Suppressor macrophage treated with lipopolysaccharide for 1 hour (primary cell): ENCODE measurements at places on chromosomes 3 and 15.

DNA sequence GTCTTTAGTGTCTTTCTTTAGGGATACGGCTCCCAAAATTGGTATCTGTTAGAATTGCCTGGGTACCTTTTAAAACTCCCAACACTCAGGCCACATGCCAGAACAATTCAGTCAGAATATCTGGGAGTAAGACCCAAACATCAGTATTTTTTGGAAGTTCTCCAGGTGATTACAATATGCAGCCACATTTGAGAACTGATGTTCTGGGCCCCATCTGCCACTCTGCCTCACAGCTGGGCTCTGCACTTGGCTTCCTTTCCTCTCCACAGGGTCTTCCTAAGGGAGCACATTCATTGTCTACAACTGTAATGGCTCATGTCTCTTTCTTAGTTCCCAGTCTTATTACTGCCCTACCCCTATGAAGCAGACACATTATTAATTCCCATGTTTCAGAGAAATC lies 394.5 kb downstream of the MFSD1 start:
- no peak for DNase-seq

DNA sequence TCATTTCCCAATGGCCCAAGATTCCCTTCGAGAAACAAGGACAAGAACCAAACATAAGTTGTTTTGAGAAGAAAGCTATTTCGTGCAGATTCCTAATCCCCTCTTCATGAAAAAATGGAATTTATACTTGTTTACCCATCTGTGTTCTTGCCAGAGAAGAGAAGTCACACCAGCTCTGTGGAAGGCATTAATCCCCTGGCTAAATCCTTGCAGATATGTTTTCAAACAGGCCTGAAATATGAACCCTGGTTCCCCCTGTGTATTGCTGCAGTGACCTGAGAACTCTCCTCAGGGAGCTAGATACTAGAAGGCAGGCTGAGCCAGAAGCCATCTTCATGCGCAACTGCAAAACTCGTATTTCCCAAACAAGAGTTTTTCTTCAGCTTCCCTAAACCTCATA lies 337.7 kb downstream of the NEK10 start:
- no peak for DNase-seq

DNA sequence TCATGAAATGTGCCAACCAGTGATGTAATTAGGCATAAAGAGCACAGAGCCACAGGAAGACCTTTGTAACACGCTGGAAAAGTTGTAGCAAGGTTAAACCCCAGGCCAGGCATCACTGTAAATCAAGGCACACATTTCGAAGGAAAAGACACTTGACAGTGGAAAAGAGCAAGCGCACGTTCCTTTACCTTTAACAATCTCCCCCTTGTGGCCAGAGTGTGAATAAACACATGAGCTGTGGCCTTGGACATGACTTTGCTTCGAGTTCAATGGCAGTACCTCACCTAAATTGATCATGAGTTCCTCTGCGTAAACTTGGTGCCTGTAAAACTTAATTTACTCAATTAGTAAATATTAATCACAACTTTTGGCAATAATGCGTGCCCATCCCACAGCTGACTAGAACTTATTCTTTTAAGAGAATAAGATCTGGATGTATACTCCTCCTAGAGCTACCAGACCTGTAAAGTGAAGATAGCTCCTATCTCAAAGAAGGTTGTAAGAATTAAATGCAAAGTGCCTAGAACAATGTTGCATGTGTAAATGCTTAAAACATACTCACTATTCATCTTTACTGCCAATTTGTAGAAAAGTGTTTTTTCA lies 757.0 kb upstream of the NECTIN3 start:
- DNase-seq = peak; percentile 61

- DNase-seq = peak; percentile 21
These were observed at the start of gene LRRC31 for GRCh38 chr3:169869484-169870220. LRRC31 (minus strand) TSS chr3:169869935; CDS start chr3:169869807, 128 bp downstream.

DNA sequence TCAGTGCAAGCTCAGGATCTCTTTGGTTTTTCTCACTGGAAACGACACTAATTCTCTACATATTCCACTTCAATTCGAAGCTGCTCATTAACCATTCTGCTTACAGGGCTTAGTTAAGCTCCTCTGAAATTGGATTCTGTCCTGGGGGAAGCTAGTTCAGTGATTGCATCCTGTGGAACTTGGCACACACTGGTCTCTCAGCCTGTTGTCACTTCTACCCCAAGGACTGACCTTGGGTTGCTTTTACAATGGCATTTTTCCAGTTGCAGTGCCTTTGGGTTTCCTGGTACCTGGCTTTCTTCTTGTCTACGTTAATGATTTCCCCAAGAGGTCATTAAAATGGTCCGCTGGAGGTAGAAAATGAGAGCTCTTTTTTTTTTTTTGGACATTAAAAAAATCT lies 33.3 kb upstream of the GABRB3 start:
- no peak for DNase-seq

- no peak for DNase-seq
These were observed 8.7 kb downstream of the PDZRN3 start for GRCh38 chr3:73616056-73616455.

DNA sequence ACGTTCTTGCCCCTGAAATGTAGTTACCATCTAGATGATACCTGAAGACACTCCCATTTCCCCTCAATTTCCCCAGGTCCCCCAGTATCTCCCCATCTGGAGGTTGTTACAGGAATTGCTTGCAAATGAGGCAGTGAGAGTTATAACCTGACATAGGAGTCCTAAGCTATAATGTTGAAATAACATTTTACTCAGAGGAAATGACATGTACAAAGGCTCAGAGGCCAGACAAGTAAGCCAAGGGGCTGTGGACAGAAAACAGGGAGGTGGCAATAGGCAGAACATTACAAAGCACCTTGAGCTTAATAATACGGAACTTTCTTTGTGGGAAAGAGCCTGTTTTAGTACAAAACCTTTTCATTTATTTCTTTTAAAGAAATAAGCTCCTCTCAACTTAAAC lies 171.9 kb downstream of the FRMD5 start:
- no peak for DNase-seq

DNA sequence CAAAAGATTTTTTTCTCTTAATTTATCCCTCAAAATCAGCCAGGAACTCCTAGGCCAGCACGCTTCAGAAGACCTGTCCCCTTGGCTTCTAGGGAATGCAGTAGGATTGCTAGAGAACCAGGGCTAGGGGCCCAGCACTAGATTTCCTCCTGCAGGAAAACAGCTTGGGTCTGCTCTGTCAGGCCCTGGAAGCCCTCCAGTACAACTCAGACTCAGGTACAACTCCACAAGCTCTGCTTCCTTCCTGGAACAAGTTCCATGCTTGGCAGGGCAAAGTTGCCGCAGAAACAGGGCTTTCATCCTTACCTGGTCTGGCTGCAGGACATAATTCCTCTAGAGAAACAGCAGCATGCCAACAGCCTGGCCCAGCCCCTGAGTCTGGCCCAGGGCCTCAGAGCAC lies 96.1 kb upstream of the CTNNB1 start:
- no peak for DNase-seq

DNA sequence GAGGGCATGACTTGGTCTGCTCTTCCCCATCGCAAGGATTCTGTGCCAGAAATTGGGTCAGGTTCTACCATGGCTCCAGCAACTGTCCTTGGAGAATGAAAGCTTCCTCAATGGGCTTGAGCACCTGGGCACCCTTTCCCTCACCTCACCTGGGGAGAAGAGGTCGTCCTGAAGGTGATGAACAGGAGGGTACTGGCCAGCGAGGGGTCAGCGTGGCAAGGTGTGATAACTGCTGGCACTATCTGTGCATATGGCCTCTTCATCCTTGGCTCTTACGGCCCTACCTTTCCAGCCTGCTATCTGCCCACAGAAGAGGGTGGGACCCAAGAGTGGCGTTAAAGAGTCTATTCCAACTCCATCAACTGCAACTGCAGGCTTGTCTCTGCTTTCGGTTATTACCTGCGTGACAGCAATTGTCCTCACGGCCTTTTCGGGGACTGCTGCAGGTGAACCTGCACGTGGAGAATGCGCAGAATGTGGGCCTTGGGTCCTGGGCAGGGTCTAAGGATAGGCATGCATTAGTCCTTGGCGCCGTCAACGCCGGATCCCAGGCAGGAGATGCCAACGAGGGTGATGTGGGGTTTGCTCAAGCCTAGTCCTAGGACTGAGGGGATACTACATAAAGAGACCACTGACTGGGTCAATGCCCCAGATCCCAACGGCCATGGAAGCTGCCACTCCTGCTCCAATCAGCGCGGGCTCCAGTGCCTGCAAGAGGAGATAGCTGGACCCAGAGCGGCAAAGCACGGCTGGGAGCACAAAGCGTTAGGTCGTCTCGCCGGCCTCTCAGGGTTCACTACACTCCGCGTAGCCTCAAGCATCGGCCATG lies 625 bp upstream of the RBM15B start:
- DNase-seq = no peak
